Naive thymus-derived CD8-positive, alpha-beta T cell (primary cell): ENCODE measurements at places on chromosomes 12 and 14.
A peak's percentile ranks its signal among the peaks of the same experiment; 100 is the strongest.

- peaks cover 55% of the 10 kb centered on the region for H3K27me3 ChIP-seq
- peak within 1 kb of the TSS; percentile 24 for H3K4me3 ChIP-seq
- no peaks in the 10 kb centered on the region for H3K36me3 ChIP-seq
- H3K27ac ChIP-seq, result no peak within 1 kb of the TSS
- peaks cover 12% of the 10 kb centered on the region for H3K4me1 ChIP-seq
These were observed at the start of gene GALNT9 for GRCh38 chr12:132329036-132329719. GALNT9 (minus strand) TSS chr12:132329589; CDS start chr12:132329203, 386 bp downstream.

GRCh38 chr12:108568338-108569154, 6.2 kb downstream of the ISCU start:
- H3K27ac ChIP-seq, result peak overlapping the region; percentile 96

- H3K27me3 ChIP-seq, result peaks cover 5% of the 10 kb centered on the region
- no peaks in the 10 kb centered on the region for H3K4me1 ChIP-seq
- no peaks in the 10 kb centered on the region for H3K36me3 ChIP-seq
- no peak overlapping the region for H3K4me3 ChIP-seq
- no peak for DNase-seq
These were observed 84.7 kb downstream of the BMP4 start for GRCh38 chr14:53871951-53872350.

DNA sequence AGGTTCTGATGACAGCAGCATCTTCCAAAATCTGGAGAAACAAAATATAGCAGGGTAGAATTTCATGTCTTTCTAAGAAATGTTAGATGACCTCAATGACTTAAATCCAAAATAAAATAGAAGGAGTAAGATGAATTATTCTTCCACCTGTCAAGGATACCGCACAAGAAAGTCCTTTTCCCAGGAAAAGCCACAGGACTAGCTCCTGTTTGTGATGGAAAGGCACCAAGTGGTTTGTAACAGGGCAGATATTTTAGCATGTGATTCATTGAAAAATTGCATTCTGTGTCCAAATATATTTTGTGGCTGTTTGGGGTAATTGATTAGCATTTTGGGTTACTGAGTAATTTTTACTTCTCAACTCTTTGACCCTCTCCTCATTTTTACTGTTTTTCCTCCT, 2.7 kb downstream of the CD163L1 start:
- H3K36me3 ChIP-seq, result peaks cover 2% of the 10 kb centered on the region
- DNase-seq, result no peak
- H3K4me1 ChIP-seq, result peaks cover 5% of the 10 kb centered on the region
- H3K4me3 ChIP-seq, result no peak overlapping the region
- H3K27ac ChIP-seq, result no peak overlapping the region
- H3K27me3 ChIP-seq, result peaks cover 37% of the 10 kb centered on the region

DNA sequence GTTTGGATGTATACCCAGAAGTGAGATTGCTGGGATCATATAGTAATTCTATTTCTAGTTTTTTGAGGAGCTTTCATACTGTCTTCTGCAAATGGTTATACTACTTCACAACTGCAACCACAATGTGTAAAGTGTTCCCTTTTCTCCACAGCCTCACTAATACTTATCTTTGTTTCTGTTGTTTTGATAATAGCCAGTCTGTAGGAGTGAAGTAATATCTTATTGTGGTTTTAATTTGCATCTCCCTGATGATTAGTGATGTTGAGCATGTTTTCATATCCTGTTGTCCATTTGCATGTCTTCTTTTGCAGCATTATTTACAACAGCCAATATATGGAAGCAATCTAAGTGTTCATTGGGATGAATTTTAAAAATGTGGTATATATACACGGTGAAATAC, 29.9 kb downstream of the GABARAPL1 start:
- no peak overlapping the region for H3K27ac ChIP-seq
- no peaks in the 10 kb centered on the region for H3K36me3 ChIP-seq
- H3K27me3 ChIP-seq, result no peaks in the 10 kb centered on the region
- no peak for DNase-seq
- H3K4me1 ChIP-seq, result peaks cover 34% of the 10 kb centered on the region
- H3K4me3 ChIP-seq, result peak overlapping the region; percentile 18

DNA sequence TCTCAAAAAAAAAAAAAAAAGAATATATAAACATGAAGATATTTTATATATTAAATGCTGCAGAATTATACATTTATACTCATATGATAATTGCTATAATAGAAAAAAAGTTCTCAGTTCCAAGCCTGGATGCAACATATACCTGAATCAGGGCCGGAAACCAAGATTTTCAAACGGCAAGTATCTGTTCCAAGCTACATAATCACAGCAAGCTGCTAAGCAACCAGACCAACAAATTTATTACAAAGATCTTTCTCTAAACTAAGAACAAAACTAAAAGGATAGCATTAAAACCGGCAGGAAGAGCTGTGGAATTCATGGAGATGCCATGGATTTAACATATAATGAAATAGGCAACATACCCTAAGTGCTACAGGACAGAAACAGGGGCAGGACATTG, 7.1 kb downstream of the RACGAP1 start:
- H3K36me3 ChIP-seq, result no peaks in the 10 kb centered on the region
- H3K27ac ChIP-seq, result no peak overlapping the region
- no peak overlapping the region for H3K4me3 ChIP-seq
- H3K4me1 ChIP-seq, result peaks cover 2% of the 10 kb centered on the region
- no peaks in the 10 kb centered on the region for H3K27me3 ChIP-seq
- no peak for DNase-seq

- DNase-seq, result no peak
- no peaks in the 10 kb centered on the region for H3K4me1 ChIP-seq
- no peaks in the 10 kb centered on the region for H3K36me3 ChIP-seq
- H3K4me3 ChIP-seq, result no peak overlapping the region
These were observed 70.6 kb downstream of the PTHLH start for GRCh38 chr12:27901959-27902358.

- H3K36me3 ChIP-seq, result no peaks in the 10 kb centered on the region
- no peaks in the 10 kb centered on the region for H3K4me1 ChIP-seq
- no peak overlapping the region for H3K27ac ChIP-seq
- H3K4me3 ChIP-seq, result no peak overlapping the region
- no peak for DNase-seq
- peaks cover 31% of the 10 kb centered on the region for H3K27me3 ChIP-seq
These were observed 2.2 kb upstream of the DCD start for GRCh38 chr12:54650409-54650808.

GRCh38 chr12:43749016-43749415, 9.6 kb downstream of the PUS7L start:
- no peaks in the 10 kb centered on the region for H3K27me3 ChIP-seq
- H3K36me3 ChIP-seq, result peaks cover 49% of the 10 kb centered on the region
- DNase-seq, result no peak
- no peak overlapping the region for H3K27ac ChIP-seq
- H3K4me3 ChIP-seq, result no peak overlapping the region

- H3K4me3 ChIP-seq, result no peak overlapping the region
- H3K4me1 ChIP-seq, result no peaks in the 10 kb centered on the region
- no peaks in the 10 kb centered on the region for H3K36me3 ChIP-seq
- H3K27me3 ChIP-seq, result peaks cover 1% of the 10 kb centered on the region
- no peak for DNase-seq
- H3K27ac ChIP-seq, result no peak overlapping the region
These were observed 179.2 kb downstream of the BCAT1 start for GRCh38 chr12:24769682-24770081.

- no peak for DNase-seq
- H3K27ac ChIP-seq, result no peak overlapping the region
- no peaks in the 10 kb centered on the region for H3K27me3 ChIP-seq
- peaks cover 16% of the 10 kb centered on the region for H3K4me1 ChIP-seq
- H3K36me3 ChIP-seq, result no peaks in the 10 kb centered on the region
These were observed 113.6 kb downstream of the ZFP36L1 start for GRCh38 chr14:68679301-68679700.

- H3K27me3 ChIP-seq, result no peaks in the 10 kb centered on the region
- no peak for DNase-seq
- no peaks in the 10 kb centered on the region for H3K36me3 ChIP-seq
- H3K4me3 ChIP-seq, result no peak overlapping the region
These were observed 36.7 kb downstream of the FLRT2 start for GRCh38 chr14:85566603-85567002.

DNA sequence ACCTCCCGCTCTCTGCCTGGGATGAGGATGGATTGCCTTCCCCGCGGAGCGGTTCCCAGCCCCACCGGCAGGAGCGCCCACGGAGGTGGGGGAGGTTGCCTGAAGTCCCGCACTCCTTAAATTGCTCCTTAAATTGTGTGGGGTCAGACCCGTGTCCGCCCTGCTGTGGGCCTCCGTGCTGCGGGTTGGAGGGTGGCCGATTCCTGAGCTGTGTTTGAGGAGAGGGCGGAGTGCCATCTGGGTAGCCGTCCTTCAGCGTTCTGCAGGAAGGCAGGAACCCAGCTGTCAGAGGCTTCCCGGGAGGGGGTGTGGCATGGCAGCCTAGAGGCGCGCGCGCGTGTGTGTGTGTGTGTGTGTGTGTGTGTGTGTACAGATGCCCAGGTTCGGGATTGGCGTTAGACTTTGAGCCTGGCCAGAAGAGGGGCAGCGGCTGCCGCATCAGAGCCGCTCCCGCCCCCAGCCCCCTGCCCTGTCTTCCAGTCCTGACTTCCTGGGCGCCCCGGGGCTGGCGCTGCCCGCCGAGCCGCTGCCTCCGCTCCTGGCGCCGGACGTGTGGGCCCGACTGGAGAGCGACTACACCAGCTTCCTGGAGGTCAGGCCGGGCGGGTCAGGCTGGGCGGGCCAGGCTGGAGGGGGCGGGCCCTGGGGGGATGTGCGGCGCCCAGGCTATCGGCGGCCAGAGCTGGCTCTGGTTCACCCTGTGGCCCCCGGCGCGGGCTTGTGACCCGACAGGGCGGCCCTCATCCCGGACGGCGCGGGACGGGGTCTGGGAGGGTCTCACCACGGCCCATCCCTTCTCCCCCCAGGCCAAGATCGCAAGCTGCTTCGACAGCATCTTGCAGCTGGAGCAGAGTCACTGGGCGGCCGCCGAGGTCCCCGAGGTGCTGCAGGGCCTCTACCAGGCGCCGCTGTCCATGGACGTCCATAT, 9.2 kb downstream of the EXOC3L4 start:
- DNase-seq, result no peak
- no peak overlapping the region for H3K27ac ChIP-seq
- H3K4me1 ChIP-seq, result peaks cover 10% of the 10 kb centered on the region

- H3K4me3 ChIP-seq, result no peak overlapping the region
- H3K27me3 ChIP-seq, result no peaks in the 10 kb centered on the region
- no peak for DNase-seq
- no peaks in the 10 kb centered on the region for H3K36me3 ChIP-seq
These were observed 535.7 kb upstream of the FBXO33 start for GRCh38 chr14:39967885-39968284.

- peaks cover 50% of the 10 kb centered on the region for H3K4me1 ChIP-seq
- no peak overlapping the region for H3K27ac ChIP-seq
- no peaks in the 10 kb centered on the region for H3K27me3 ChIP-seq
- H3K36me3 ChIP-seq, result peaks cover 21% of the 10 kb centered on the region
These were observed 51.2 kb downstream of the TESPA1 start for GRCh38 chr12:54933376-54933775.

DNA sequence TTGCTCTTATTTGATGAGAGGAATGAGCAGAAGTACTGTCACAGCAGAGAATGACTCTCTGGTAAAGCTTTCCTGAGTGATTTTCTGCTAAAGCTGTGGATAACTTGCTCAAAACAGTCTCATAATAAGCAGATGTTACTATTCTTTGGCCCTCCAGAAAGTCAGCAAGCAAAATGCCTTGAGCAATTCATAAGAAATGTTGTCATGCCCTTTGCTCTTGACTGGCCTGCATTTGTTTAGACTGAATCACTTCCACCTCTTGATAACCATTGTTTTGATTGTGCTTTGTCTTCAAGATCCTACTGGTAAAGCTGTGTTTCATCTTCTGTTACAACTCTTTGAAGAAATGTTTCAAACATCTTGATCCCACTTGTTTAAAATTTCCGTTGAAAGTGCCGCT, 457.9 kb upstream of the FOXG1 start:
- no peaks in the 10 kb centered on the region for H3K36me3 ChIP-seq
- H3K27ac ChIP-seq, result no peak overlapping the region
- H3K4me1 ChIP-seq, result no peaks in the 10 kb centered on the region

DNA sequence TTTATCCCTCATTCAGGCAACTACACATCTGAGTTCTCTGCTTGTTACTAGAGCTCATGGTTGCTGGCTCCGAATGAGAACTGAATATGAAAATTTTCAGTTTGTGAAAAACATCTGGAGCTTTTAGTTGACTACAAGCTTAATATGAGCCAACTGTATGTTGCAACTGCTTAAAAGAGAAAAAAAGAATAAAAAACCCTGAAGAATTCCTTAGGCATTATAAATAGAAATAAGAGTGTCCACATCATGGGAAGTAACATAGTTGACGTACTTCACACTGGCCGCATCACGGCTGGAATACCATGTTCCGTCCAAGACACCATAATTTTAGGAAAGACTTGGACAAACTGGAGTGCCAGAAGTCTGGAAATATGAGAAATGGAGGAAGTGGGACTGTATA, 57.9 kb downstream of the PDE3A start:
- H3K36me3 ChIP-seq, result no peaks in the 10 kb centered on the region
- no peak for DNase-seq
- H3K4me3 ChIP-seq, result no peak overlapping the region

GRCh38 chr12:46983959-46984841, 95.2 kb upstream of the PCED1B start:
- no peak overlapping the region for H3K4me3 ChIP-seq
- DNase-seq, result peak; percentile 37
- peaks cover 15% of the 10 kb centered on the region for H3K27me3 ChIP-seq
- no peaks in the 10 kb centered on the region for H3K36me3 ChIP-seq
- H3K4me1 ChIP-seq, result peaks cover 10% of the 10 kb centered on the region
- H3K27ac ChIP-seq, result no peak overlapping the region

- H3K36me3 ChIP-seq, result peaks cover 6% of the 10 kb centered on the region
- H3K4me1 ChIP-seq, result peaks cover 61% of the 10 kb centered on the region
- no peaks in the 10 kb centered on the region for H3K27me3 ChIP-seq
These were observed 112.2 kb downstream of the CHST11 start for GRCh38 chr12:104568935-104569334.

DNA sequence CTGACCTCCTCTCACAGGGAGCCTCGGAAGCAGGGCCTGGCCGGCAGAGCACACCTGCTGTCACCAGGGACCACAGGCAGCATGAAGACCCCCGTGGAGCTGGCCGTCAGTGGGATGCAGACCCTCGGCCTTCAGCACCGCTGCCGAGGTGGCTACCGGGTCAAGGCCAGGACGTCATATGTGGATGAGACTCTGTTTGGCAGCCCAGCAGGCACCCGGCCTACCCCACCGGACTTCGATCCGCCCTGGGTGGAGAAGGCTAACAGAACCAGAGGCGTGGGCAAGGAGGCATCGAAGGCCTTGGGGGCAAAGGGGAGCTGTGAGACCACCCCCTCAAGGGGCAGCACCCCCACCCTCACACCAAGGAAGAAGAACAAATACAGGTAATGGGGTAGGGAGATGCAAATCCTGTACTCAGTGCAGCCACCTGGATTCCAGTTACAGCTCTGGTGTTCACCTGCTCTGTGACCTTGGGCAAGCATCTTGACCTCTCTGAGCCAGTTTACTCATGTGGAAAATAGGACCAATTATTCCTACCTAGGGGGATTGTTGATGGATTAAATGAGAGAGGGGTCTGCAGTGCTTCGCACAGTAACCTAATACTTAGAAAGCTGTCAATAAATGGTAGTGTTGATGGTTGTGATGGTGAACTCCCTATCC, 1.3 kb downstream of the RITA1 start:
- no peak for DNase-seq
- H3K4me1 ChIP-seq, result peaks cover 50% of the 10 kb centered on the region
- H3K36me3 ChIP-seq, result peaks cover 36% of the 10 kb centered on the region
- H3K27ac ChIP-seq, result peak overlapping the region; percentile 92
